ENCODE measurements at places on chromosomes 12 and 14.

- no peak for DNase-seq
Measured at GRCh38 chr12:5912011-5912410, 33.0 kb downstream of the ANO2 start.

GRCh38 chr12:110171636-110172035 lies 47.5 kb downstream of the IFT81 start:
- no peak for DNase-seq

GRCh38 chr12:106358396-106359241 lies 1.1 kb downstream of the POLR3B start:
- no peak for DNase-seq

GRCh38 chr12:20194171-20194570 lies 174.2 kb upstream of the PDE3A start:
- DNase-seq, result no peak

DNA sequence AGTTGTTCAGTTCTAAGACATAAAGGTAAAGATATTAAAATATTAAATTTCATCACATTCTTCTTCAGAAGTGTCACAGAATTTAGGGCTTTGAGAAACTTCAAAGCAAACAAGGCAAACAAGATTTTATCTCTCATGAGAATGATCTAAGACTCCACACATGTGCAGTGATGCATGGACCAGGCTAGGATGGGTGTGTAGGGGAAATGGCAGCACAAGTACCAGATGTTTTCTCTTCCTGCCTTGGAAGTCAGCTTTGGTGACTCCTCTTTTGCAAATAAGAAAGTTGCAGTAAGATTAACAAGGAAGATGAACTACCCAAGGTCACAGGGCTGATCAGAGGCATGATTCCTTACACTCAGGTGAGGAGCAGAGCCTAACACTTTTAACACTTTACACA lies 163.8 kb upstream of the LMNTD1 start:
- no peak for DNase-seq

DNA sequence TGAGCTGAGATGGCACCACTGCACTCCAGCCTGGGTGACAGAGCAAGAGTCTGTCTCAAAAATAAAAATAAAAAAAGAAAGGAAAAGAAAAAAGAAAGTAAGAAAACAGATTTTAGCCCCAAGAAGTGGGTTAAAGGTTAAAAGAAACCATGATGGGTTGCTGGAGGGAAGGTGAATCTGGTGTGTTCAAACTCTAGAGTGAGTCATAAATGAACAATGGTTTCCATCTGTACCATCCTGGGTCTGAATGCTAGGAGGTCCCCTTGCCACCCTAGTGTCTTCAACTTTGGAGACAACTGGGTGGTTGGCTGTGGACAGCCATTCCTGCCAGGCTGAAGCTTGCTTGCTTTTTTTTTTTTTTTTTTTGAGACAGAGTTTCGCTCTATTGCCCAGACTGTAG lies 1.6 kb upstream of the RPS26 start:
- no peak for DNase-seq

- no peak for DNase-seq
Measured at GRCh38 chr12:124055066-124055465, 82.1 kb downstream of the ZNF664 start.
